NCI-H345 (cell line): ENCODE measurements at places on chromosomes 12 and 14.

DNA sequence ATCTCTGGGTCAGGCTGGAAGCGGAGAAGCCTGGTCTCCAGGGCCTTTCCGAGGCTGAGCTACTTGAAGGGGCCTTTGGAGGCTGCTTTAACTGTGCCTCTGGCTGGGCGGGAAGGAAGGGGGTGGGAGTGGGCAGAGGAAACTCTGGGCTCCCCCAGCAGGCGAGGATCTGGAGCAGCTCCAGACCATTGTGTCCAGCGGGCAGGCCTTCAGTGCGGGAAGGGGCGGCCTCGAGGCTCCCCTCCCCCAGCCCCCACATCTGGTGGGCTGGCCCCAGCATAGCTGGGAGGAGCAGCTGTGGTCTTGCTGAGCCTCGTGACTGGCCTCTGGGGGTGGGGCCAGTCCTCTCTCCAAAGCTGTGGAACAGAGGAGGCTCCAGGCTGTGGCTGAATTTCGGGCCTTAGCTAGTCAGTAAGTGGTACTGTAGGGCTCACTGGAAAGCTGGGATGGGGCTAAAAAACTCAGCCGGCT is 3.4 kb downstream of the TAMALIN start:
- DNase-seq = no peak

DNA sequence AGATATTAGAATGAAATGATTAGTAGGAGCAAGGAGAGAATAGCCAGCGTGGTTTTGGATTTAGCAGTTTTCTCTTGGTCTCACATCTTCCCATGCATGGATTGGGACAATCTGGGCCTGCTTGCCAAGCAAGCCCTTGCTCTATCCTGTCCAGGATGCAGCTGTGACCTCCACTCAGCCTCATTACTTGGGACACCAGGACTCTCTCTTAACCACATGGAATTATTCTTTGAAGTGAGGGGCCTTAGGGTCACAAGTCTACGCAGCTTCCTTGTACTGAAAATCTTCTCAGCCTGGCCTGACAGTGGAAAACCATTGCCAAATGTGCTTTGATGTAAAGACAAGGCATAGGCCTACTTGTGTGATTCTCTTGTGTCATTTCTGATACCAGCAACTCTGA is 28.0 kb upstream of the DCN start:
- no peak for DNase-seq

DNA sequence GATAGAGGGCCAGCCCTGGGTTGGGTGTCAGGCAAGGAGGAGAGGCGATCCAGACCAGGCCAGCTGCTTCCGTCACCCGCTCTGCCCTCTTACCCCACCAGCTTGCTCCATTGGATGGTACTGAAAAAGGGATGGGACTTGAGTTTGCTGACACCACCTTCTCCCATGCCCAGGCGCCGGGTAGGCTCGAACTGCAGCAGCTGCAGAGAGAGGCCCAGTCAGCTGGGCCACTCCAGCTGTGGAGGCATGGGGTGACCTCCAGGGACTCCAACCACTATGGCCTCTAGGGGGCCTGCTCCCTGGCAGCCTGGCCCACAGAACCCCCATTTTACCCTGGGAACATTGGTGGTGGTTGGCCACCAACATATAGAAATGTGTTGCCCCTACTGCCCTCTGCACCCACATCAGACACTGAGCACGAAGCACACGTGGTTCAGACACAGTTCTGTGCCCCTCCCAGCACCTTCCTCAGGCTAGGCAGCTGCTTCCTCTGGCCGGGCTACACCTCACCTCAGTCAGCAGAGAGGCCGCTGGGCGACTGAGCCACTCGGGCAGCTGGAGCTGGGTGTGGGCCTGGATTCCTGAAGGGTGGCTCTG is 16.0 kb downstream of the RPS6KL1 start:
- no peak for DNase-seq

DNA sequence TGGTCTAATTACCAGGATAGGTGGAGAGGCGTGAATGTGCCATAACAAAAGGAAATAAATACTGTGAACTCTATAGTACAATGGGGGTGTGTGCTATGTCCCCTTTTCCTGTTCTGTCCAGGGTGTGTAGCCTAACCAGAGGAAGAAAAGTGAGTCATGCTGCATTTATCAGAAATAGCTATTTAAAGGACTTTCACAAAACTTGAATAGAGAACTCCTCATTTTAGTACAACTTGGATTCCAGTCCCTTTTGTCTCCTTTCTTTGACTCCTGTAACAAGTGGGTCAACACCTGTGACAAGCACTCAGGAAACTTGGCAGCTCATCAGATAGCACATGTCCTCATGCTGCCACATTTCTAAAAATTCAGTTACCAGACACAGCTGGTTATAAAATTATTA is 123.4 kb downstream of the CCDC91 start:
- no peak for DNase-seq

DNA sequence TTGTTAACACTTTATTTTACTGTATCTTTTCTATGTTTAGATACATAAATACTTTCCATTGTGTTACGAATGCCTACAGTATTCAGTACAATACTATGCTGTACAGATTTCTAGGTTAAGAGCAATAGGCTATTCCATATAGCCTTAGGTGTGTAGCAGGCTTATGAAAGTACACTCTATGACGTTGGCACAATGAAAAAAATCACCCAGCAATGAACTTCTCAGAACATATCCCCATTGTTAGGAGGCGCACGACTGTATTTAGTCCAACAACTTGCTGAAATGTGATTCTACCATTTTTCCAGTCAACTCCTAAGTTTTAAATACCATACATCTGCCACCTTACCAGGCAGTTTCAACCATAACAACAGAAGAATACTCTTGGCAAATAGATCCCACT is 1.8 kb downstream of the PARP11 start:
- DNase-seq = no peak

DNA sequence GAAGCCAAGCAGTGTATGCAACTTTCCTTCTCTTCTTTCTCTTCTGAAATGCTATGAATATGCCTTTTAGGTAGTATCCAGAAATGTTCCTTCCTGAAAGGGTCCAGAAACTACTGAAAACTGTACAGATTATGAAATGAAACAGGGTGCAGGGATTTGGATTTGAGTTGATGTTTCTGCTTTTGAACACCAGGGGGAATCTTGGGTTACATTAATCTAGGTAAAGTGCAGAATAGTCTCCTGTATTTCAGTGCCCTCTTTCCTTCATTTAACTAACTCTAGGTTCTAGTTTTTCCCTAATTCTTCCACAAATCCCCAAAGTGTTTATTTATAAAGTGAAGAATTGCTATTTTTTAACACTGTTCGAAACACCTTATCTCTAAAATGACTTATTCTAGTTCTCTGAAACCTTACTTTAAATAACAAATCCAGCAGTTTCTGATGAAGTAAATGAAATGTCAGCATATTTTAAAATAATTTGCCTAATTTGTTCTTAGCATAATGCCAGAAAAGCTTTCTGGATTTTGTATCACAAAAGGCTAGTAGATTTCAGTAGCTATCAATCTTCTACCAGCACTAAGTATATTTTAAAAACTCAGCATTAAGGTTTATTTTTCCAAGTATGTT is 111.9 kb downstream of the LRRK2 start:
- DNase-seq = peak; percentile 36

DNA sequence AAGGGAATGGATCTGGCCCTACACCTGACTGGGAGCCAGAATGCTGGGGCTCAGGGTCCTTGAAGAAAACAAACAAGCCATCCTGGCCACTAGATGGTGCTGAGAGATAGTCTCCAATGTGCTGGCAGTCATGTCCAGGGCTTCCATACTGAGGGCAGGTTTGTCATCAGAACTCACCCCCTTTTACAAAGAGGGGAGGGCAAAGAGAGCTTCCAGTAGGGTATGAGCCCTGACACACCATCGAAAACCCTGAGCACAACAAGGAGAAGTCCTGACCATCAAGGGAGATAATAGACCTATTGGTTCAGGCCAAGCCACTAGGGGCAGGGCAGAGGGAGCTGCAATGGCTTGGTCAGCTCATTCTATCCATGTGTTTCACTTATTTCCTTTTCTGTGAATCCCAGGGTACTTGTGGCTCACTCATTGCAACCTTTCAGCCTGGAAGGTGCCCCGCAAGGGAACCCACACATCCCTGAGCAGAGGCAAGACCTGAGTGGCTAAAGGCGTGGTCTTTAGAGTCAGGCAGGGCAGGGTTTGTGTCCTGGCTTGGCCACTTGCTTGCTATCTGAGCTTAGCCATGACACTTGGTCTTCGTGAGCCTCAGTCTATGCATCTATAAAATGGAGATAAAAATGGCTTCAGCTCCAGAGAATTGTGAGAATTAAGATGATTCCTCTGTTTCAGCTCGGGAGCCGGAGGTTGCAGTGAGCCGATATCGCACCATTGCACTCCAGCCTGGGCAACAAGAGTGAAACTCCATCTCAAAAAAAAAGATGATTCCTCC is 6.2 kb upstream of the PLEKHH1 start:
- peak; percentile 65 for DNase-seq

- DNase-seq = no peak
These were observed 1750.7 kb upstream of the FLRT2 start for GRCh38 chr14:83779266-83779665.

DNA sequence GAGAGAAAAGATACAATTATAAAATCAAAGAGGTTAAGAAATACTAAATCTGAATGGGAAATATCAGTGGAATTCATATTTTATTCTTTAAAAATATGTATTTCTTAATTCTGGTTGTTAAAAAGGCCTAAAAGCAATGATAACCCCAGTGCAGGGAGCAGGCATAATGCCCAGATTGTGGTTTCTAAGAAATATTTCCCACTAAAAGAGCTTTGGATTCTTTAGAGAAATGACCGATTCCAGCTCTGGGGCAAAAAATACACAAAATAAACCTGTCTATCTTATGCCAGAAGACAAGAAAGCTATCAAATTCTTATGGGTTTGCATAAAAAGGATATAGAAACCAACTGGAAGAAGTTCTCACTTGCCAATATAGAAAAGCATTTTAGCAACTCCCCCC is 71.6 kb downstream of the PDE6H start:
- no peak for DNase-seq

GRCh38 chr12:48965298-48965838 is 6.2 kb downstream of the WNT10B start:
- no peak for DNase-seq

- DNase-seq = no peak
These were observed 1222.1 kb upstream of the TMEM132C start for GRCh38 chr12:127044836-127045235.

DNA sequence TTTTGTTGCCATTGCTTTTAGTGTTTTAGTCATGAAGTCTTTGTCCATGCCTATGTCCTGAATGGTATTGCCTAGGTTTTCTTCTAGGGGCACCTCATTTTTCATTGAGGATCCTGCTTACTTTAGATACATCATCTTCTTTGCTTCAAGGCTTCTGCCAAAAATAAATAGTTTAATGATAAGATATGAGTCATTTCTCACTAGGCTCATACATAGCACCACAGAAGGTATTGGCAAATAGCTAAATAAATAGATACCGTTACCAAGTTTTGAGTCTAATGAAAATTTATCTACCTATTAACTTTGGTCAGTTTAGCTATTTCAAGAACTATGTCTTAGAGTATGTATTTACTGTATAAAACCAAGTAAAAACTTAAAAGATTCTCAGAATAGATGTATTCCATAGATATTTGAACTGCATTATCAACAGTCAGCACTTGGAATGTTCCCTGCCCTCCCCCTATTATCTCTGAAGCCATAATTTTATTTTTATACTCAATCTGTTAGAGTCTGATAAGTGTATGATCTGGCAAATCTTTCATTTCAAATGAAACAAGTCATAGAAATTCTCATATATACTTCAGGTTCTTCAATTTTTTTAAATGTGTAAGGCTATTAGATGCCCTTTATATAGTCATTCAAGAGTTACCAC is 310.2 kb downstream of the CCDC91 start:
- no peak for DNase-seq

- DNase-seq = no peak
These were observed 13.6 kb downstream of the DLK1 start for GRCh38 chr14:100740196-100740825.

DNA sequence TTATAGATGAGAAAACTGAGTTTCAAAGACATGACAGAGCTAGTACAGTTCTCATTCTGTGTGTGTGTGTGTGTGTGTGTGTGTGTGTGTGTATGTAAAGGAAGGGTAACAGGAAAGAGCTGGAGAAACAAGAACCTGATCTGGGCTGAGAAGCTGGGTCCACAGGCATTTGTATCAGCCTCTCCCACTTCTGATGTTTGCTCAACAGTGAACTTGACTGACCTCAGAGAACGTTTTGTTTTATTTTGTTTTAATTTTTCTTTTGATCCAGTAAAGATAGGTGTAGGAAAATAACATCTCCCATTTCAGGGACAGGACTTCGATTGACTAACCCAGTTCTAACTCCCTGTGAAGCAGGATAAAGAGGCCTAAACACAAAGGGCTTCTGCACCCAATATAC is 85.4 kb downstream of the STXBP6 start:
- no peak for DNase-seq

- no peak for DNase-seq
These were observed 54.3 kb downstream of the PEBP1 start for GRCh38 chr12:118190266-118190665.

GRCh38 chr12:39897315-39897714 is 208.6 kb downstream of the SLC2A13 start:
- no peak for DNase-seq

DNA sequence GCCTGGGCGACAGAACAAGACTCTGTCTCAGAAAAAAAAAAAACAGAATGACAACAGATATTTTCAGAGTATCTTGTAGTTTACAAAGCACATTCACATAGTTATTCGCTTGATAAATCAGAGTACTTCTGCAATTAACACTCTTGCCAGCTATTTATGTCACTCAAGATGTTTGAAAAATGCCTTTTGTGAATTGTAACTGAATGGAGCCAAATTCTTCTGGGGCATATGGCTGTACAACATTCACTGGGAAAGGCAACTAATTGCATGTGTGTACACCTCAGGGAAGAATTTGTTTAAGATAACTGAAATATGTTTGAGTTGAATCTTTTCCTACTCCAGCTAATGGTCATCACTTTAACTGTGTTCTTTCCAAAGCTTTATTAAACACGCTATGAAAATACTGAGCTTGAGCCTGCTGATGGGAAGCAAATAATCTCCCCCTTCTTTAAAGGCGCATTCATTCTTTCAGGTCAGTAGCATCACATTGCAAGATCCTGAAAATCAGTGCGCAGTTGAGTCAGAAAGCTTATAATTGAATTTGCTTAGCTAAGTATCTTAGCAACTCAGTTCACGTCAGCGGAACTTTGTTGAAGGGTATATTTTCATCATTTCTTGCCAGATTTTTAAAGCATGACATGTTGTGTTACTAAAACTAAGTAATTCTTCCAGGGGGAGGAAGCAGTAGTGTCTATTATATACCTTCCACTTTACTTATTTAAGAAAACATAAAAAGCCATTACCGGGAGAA is 66.6 kb downstream of the SINHCAF start:
- no peak for DNase-seq

DNA sequence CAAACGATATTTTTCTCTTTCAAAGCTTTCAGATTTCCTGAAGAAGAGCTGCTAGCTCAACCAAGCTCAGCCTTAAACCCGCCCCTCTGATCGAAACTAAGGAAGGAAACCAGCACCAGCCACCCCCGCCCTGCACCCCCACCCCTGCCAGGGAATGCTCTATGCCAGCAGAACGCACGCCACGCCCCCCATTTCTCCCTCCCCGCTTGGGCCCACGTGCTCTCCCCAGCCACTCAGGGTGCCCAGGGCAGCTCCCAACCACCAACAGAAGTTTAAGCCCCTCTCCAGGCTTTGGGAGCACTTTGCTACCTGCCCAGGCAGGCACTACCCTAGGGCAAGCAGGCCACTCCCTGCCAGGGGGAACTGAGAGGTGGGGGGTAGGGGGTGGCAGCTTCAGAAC is 18.8 kb upstream of the KRT78 start:
- DNase-seq = no peak

- DNase-seq = no peak
These were observed 17.3 kb downstream of the GALC start for GRCh38 chr14:87975636-87976035.

GRCh38 chr12:64609536-64610078 is 688 bp upstream of the RASSF3 start:
- DNase-seq = peak; percentile 22

- no peak for DNase-seq
These were observed 145.3 kb downstream of the GRIN2B start for GRCh38 chr12:13836099-13836498.
